ENCODE measurements at places on chromosomes 3 and 15.

DNA sequence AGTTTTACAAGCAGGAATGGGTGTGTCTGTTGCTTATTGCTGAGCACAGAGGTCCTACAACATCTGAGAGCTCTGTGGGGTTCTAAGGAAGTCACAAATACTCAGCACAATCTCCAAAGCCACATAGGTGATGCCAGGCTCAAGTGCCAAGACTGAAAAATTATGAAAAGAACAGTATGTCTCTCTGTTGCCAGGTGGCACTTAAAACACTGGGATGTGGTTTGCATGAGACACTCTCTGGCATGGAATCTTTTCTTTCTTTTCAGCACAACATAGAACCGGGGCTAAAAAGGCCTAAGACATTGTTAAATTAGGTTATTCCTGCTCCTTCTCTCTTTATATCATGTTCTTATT lies 127.3 kb upstream of the PRICKLE2 start:
- no peak for DNase-seq

- no peak for DNase-seq
These were observed 510.2 kb downstream of the NTRK3 start for GRCh38 chr15:87746333-87746732.

DNA sequence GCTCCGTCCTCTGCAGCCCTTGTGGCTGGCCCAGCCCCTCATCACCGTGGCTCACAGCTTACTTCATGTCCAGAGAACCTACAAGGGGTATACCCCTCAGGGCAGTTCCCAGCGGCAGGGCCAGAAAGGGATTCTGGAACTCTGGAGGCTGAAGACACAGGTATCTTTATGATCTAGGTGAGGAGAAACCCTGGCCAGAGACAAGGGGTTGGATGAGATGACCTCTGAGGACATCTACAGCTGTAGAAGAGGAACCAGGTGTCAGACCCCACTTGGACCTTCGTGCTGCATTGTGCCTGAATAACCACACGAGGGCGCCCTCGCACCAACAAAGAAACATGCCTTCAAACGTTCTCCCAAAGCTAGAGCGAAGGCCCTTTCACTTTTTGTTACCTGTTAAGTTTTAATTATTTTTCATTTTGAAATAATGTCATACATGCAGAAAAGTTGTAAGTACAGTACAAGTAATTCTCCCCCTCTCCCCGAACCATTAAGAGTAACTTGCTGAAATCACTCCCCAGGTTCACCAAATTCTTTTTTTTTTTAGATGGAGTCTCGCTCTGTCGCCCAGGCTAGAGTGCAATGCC lies 118.7 kb upstream of the SMAD3 start:
- peak; percentile 62 for DNase-seq

DNA sequence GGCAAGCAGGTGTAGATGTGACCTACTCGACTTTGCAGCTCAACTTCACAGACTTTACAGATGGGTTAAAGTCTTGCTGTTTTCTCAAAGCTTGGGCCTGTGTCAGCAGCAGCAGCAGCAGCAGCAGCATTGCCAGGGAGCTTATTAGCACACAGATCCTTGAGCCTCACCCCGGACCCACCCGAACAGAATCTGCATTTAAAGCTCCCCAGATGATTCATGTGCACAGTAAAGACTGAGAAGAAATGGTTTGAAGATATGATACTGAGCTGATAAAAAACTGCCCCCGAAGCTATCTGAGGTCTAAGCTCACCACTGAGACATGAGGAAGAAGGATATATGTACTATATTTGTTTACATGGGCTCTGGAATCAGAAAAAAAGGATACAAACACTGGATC lies 231.7 kb downstream of the ARPP21 start:
- no peak for DNase-seq

GRCh38 chr3:4993276-4994143 lies 14.3 kb downstream of the BHLHE40 start:
- DNase-seq: no peak

- no peak for DNase-seq
These were observed 500.9 kb upstream of the NAALADL2 start for GRCh38 chr3:174358252-174358651.

DNA sequence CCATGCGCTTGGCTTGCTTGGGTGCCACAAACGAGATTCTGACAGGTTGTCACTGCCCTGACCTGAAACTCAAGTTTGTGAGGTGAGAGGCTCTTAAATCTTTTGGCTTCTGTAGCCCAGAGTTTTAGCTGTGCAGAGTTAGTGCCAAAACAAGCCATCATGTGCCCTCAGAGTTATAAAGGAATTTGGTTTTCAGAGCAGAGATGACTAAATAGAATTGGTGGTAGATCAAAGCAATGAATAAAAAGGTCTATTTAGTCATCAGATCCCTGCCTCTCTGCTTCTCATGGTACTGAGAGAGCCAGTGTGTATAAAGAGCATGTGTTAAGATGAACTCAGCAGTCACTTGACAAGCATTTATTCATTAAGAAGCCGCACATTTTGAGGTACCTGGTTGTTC lies 207.5 kb upstream of the DPH6 start:
- no peak for DNase-seq

DNA sequence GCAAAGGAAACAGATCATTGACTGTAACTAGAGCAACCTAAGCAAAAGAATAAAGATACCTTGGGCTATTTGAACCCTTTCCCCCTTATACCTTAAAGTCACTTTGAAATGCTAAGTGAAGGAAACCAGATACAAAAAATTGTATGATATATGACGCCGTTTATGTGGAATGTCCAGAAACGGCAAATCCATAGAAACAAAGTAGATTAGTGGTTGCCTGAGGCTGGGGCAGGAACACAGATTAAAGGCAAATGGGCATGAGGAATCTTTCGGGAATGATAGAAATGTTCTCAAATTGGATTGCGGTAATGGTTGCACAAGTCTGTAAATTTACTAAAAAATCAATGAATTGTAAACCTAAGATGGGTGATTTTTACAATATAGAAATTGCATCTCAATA lies 160.1 kb upstream of the CCDC54 start:
- no peak for DNase-seq

DNA sequence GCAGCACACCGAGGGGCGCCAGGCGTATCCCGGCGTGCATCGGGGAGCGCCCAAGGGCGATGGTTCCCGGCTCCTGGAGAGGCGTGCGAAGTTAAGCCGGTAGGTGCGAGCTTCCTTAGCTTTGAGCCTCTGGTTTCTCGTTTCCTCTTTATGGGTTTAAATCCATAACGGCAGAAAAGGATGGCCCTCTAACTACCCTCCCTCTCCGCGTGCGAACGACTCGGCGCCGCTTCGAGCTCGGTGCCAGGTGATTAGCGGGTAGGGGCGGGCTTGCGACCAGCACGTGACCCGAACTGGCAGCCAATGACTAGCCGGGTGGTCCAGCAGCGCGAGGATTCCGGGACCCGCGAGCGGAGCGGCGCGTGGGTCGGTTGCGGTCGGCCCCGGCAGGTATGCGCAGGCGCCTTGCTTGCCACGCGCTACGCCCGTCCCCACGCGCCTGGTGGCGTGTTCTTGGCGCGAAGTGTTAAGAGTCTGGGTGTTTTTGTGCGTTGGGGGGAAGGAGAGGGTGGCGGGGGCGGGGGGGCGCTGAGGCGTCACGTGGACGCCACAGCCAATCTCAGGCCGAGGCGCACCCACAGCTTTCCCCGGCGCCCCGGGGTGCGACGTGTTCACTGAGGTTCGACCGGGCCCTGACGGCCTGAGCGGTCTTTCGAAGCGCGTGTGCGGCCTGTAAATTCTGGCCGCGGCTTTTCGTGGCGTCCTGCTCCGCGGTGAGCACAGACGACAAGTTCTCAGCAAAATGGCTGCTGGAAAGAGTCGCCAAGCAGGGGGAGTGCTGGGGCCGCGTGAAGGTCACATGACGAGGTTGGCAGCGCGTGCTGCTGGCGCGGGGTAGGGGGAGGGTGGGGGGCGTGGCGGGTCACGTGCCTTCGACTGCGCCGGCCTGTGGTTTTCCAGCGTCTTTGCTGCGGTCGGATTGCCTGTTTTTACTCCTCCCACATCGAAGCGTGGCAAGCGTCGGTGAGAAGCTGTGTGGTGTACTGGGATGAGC lies 38.7 kb upstream of the MGA start:
- DNase-seq: peak; percentile 61

DNA sequence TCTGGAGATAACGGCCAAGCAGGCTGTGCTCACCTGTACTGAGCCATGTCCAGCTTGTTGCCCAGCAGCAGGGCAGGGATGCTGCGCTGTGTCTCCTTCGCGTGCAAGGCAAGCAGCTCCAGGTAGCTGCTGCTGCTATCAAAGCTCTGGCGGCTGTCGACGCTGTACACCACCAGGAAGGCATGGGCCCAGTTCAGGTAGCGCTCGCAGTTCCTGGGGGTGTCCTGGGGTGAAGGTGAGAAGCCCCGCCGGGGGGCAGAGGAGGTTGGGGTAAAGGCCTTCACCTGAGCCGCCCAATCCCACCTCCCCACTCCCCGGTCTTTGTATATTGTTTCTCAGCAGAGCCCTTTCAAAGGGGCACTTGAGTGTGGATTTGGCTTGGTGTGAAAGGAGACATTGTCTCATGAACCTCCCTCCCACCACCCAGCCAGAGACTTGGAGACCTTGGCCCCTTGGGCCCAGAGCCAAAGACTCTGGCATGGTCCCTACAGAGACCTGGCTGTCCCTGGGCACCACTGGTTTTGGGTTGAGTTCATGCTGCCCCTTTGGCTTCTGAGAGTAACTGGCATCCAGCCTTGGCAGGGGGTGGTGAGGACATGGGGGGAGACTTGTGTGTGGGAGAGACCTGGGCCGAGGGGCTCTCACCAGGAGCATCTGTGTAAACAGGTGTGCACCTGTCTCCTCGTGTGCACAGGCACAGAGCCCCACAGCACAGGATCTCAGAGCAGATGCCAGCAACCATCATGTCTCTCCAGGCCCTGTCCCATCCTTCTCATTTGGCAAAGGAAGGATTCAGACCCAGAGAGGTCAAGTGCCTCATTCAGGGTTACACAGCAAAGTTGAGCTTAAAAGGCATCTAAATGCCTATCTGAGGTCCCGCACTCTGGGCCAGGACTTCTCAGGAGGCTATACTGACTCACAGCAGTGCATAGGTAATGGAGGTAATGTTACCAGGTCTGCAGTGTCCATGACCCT lies 9.1 kb downstream of the RASL12 start:
- DNase-seq: no peak

GRCh38 chr3:171249245-171249644 lies 211.0 kb downstream of the TNIK start:
- DNase-seq: no peak

DNA sequence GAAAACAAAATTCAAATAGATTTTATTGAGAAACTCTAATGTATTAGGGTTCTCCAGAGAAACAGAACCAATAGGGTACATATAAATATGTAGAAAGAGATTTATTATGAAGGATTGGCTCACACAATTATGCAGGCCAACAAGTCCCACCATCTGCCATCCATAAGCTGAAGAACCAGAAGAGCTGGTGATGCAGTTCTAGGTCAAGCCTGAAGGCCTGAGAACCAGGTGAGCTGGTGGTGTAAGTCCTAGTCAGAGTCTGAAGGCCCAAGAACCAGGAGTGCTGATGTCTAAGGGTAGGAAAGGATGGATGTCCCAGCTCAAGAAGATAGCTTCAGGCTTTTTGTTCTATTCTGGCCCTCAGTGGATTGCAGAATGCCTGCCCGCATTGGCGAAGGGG lies 2.6 kb upstream of the NFKBIZ start:
- no peak for DNase-seq

DNA sequence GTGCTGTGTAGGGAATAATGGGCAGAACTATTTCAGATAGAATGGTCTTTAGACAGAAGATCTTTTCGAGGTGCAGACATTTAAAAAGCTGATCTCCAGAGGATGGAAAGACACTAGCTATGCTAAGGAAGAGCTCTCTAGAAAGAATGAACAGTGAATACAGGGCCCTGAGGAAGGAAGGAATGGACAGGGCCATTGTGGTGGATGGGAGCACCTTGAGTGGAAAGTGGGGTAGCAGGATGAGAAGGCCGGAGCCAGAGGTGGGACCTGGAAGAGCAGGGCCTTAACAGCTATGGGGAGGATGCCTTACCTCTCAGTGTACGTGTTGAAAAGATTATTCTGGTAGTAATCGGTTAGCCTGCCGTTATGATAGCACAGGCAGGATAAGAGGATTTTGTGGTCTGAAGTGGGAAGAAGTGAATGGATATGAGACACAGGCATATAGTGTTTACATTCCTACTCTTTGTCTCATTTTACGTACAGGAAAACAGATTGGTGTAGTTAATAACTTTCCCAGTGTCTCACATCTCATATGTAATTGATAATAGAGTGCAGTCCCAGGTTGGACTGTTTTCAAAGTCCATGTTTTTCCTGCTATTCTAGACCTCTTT lies 172.4 kb downstream of the KLHL25 start:
- DNase-seq: no peak

DNA sequence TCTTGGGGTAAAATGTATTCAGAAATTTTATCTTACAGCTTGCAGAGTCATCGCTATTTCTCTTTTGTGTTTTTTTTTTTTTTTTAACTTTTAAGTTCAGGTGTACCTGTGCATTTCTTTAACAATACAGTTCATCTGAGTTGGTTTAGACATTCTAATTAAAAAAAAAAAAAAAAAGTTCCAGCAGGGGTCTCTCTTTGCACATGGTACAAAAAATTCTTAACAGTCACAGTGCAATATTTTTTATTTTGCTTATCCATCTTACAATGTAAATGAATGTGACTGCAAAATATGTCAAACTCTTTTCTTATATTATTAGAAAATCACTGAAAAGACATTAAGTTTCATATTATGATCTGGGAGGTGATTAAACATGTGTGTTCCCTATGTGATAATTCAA lies 47.5 kb upstream of the SLC9A9 start:
- no peak for DNase-seq
